Neural crest cell (in vitro differentiated cells): ENCODE measurements at places on chromosomes 2 and 18. TPM values are rescaled to one million over a fixed set of nuclear protein-coding genes. Genes with fewer than 3 reads are reported as not detected.

Gene CABYR
- total RNA-seq, result 9.5 and 11.0 TPM in 2 replicates

Gene PLB1
- total RNA-seq, result 0.16 TPM in 1 of 2 replicates, not detected in the other

Gene MEIS1
- total RNA-seq, result 101 and 107 TPM in 2 replicates

Gene DSC2
- 9.8 and 10.2 TPM in 2 replicates for total RNA-seq

Gene SERPINB11
- not detected in 2 replicates for total RNA-seq
